ENCODE measurements at places on chromosomes 6 and 20.

DNA sequence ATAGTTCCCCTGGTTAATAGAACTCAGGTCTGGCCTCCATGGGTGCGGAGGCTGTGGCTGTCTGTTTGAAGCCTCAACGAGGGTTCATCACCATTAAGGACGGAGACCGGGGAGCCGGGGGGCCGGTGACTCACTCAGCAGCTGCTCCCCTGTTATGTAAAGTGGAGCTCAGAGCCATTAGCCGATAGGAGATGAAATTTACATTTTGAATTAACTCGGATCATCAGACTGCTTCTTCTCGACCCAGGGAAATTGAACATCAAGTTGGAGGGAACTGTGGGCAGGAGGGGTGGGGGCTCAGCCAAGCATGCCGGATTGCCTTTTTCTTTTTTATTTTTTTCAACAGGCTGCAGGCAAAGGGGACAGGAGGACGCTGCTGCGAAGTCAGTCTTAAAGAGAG lies 12.3 kb downstream of the PCK1 start:
- no peak for DNase-seq

- no peak for DNase-seq
Observed at GRCh38 chr20:32506721-32507120, 78.4 kb downstream of the NOL4L start.

DNA sequence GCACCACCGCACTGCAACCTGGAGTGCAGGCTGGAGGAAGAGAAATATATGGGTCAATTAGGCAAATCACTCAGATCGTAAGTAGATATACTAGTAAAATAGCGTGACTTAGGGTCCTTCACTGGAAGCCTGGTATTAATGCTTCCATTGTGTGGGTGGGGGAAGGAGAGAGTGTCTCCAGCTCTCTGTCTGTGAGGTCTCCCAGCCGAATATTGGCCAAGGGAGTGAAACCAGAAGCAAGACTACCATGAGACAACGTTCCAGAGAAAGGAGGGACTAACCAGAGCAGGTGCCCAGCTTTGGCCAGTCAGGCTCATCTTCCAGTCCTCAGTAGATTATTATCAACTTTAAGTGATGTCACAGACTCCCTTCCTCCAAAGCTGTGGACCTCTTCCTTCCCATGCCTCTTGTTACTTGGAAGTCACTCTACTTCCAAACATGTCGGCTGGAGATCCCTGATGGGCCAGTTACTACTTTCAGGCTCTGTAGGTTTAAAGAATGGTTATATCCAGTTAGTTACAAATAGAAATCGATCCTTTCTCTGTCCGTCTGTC lies 28.8 kb downstream of the MTHFD1L start:
- DNase-seq = no peak

DNA sequence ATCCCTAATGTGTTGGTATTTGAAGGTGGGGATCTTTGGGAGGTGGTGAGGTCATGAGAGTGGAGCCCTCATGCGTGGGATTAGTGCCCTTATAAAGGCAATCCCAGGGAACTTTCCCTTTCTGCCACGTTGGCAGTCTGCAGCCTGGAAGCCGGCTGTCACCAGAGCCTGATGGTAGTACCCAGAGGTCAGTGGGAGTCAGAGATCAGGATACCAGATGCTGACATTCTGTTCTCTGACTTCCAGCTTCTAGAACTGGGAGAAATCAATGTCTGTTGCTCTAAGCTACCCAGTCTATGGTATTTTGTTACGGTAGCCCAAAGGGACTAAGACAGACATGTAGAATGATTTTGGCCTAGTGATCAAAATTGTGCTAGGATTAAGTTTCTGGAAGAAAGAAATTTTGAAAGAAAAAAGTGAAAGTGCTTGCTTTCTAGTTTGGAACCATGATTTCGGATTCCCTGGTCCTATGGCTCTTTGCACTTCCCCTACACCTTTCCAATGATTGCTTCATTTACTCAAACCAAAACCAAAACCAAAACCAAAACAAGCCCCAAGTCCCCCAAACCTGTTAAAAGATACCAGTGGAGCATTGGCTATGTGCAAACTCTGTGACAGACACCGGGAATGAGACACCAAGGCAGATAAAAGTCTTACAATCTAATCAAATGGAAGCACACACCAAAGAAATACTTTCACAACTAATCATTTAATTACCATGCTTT lies 173.7 kb upstream of the ZNF217 start:
- no peak for DNase-seq

- DNase-seq = no peak
Observed at GRCh38 chr20:10924644-10925201, 250.9 kb upstream of the JAG1 start.

- DNase-seq = no peak
Observed at GRCh38 chr6:56079751-56080540, 167.4 kb downstream of the COL21A1 start.

- no peak for DNase-seq
Observed at GRCh38 chr20:58494923-58495622, 20.1 kb downstream of the APCDD1L start.

Measured in cerebellar nuclear complex (tissue), 1 donor.